Right ventricle myocardium inferior (tissue), 1 donor: ENCODE measurements at places on chromosomes 7 and 10.
A peak's percentile ranks its signal among the peaks of the same experiment; 100 is the strongest.

GRCh38 chr7:143499246-143499645 lies 21.6 kb downstream of the TAS2R41 start:
- no peak for DNase-seq

- no peak for DNase-seq
These were observed 63.5 kb downstream of the MKLN1 start for GRCh38 chr7:131391145-131391544.

GRCh38 chr10:49058463-49059255 lies 56.7 kb downstream of the VSTM4 start:
- no peak for DNase-seq

- DNase-seq = no peak
These were observed 202.8 kb downstream of the IPMK start for GRCh38 chr10:58064714-58065528.

GRCh38 chr10:97891497-97892167 lies 42.0 kb downstream of the GOLGA7B start:
- DNase-seq = no peak

DNA sequence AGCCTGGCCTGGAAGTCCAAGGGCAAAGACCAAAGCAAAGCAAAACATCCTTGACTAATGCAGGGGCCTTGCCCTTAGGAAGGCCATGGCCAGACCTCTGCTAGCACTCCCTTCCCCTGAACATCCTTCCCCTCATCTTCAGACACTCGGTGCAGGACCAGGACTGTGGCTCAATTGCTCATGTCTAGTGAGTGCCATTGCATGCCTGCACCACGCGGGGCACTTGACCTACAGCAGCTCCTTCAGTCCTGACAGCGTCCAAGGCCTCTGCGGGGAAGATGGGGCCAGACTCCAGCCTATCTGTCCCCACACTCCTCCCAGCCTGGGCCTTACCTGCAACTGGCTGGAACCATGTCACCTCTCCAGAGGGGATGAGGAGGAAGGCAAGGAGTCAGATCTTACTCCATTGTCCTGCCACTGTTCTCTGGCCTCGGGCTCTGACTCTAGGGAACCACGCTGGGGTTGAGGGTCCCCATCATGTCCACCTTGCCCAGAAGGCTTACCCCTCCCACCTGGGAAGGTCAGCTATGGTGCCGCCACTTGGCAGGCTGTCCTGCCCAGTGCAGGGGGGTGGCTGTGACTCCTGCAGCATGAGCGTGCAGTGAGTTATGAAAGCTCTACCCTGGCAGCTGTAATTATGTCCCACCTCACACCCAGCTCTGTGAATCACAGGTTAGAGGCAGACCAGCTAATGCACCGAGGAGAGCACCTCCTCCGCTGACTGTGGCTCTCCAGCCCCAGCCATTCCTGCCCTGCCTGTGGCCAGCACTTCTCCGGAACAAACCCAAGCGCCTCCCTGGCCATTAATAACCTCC lies 16.1 kb downstream of the DRGX start:
- DNase-seq = peak; percentile 72
